ENCODE measurements at places on chromosomes 13 and 19. TPM values are rescaled to one million over a fixed set of nuclear protein-coding genes. Genes with fewer than 3 reads are reported as not detected.

The PTH2 gene
- not detected for total RNA-seq

The SELENOV gene
- not detected for total RNA-seq

The ZNF302 gene
- 11.7 TPM for total RNA-seq

The ERICH6B gene
- not detected for total RNA-seq
